ENCODE measurements at places on chromosomes 7 and 10.

DNA sequence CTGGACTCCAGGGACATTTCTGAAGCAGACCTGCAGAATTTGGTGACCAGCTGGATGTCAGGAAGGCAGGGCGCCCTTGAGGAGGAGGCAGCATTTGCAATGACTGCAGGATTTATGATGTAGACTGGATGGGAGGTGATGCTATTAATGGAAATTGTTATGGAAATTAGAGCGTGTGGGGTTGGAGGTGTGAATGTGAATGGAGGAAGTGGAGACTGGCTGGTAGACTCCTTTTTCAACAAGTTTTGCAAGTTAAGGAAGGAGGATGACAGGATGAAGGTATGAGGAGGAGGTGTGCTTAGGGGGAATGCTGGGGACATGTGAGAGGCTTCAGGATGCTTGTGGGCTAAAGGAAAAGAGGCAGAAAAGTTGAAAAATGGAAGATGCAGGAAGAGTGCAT is 137.0 kb downstream of the TMEM178B start:
- no peak for DNase-seq

DNA sequence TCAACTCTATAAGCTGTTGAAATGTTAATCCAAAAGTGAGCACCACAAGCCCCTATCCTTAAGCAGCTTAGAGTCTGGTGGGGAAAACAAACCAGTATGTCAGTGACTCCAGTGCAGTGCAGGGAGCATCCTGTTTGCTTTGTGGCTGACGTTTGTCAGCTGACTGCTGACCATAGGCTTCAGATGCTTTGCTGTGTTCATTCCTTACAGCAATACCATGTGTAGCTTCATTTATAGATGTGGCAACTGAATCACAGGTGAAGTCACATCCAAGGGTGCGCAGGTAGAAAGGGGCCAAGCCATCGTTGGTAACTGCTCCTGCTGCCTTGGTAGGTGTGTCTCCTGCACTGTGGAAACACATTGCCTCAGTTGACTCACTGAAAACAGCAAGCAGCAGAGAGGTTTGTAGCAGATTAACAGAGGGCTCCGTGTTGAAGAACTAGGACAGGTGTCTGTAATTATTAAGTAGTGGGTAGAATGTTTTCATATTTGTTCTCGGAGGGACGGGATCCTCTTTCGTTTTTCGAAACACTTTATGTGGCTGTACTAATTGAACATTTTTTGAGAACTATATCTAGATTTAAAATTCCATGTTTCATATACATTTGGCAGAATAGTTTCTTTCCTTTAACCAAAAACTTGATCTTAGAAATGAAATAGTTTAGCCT is 2.0 kb downstream of the INSIG1 start:
- no peak for DNase-seq

DNA sequence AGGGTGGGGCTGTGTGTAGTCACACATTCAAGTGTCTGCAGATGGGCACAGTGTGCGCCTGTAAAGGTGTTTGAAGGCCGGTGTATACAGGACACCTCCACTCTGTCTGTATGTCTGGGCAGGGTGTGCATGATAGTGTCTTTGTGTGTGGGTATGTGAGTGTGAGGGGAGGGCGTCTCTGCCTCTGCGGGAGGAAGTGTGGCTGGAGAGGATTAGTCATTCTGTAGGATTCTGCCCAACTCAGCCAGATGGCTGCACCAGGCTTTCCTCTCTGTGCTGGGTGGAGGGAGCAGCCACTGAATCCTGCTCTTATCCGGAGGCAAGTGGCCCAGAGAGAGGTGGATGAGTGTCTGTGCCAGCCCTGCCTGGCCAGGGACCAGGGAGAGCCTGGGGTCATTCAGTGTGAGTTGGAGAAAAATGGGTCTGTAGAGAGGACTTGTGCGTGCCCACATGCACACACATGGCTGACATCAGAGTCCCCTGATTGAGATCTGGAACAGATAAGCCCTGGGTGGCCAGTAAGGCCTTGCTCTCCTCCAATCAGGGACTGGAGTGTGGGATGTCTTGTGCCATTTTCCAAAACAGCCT is 1.7 kb downstream of the SFXN3 start:
- peak; percentile 65 for DNase-seq

GRCh38 chr7:30144657-30145306 is 10.0 kb downstream of the MTURN start:
- no peak for DNase-seq

GRCh38 chr10:22593636-22594198 is 120.7 kb downstream of the PIP4K2A start:
- DNase-seq, result no peak

DNA sequence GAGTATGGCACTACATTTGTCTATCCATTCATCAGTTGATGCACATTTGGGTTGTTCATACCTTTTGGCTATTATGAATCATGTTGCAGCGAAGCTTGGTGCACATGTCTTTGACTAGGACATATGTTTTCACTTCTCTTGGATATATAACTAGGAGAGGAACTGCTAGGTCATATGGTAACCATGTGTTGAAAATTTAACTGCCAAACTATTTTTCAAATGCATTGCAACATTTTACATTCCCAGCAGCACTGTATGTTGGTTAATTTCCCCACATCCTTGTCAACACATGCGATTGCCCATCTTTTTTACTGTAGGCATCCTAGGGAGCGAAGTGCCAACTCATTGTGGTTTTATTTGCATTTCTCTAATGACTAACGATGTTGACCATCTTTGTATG is 183.4 kb downstream of the PRKCQ start:
- DNase-seq, result no peak

DNA sequence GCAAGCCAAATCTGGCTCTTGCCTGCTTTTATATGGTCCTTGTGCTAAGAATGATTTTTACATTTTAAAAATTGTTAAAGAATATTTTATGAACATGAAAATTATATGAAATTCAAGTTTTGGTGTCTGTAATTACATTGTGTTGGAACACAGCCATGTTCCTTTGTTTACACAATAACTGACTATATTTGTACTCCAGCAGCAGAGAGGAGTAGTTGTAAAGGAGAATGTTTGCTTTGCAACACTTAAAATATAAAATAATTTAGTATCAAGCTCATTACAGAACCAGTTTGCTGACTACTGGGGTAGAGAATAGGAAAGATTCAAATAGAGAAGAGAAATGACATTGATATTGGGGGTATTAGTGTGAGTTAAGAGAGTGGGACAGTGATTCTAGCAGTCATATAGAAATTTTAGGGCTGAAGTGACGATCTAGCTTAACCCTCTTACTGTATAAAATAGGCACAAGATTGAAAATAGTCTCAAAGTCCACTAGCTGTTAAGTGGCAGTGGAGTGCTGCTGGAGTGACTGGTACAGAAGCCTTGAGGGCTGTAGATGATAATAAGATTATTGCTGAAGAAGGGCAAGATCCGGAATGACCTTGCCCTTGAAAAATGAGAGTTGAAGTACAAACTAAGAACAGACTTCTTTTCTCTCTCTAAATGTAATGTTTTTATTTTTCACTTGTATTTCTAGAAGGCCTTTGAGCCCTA is 28.2 kb downstream of the SGPL1 start:
- no peak for DNase-seq

DNA sequence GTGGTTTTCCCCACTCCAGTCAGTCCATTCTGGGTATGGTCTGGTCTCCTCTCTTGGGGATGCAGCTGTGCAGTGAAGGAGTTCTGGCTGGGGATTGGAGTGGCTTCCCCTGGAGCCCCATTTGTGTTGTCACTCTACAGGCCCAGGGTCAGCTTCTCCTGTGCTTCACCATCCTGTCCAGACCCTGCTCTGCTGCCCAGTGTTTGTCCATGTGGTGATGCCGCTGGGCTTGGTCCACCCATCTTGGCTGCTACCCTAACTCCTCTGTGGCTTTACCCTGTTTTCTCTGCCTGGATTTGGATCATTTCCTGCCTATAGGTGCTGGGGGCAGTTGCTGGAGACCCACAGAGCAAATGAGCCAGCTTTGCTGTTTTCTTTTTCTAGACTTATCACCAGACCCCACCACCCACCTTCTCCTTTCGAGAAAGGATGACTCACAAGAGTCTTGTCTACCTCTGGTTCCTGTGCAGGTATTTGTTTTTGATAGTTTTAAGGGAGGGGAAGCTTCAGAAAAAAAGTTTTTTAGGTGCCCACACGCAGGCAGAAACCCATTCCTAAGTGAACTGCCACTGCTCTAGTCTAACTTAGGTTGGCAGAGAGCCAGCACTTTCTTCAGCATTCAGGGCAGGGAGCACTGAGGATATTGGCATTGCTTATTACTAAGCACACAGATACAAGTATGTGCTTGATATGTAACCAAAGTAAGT is 8.5 kb downstream of the ZDHHC16 start:
- no peak for DNase-seq

DNA sequence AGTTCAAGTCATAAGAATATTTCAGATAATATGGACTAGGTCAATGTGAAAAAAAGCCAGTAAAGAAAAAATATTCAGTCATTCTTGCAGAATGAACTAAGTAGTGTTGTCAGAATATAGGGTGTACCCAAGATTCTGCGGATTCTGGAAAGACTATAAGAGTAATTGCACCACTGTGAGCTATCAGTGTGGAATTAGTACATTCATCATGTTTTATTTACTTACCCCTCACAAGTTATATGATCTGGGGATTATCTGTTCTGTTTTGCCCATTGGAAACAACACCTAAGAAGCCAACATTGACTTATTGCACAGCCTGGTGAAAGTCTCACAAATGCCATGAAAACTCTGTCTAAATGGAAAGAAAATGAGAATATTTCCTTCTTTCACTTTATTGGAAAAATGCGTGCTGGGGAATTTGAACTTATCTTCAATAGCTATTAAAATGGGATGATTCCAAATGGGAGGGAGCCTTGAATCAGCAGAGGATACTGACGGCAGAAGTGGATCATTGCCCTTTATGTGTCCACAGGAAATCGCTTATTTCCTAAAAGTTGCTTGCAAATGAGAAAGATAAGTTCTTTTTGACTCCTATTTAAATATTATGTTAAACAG is 563.3 kb upstream of the POM121L12 start:
- DNase-seq, result no peak
